ENCODE measurements at places on chromosomes 2 and 18. TPM values are rescaled to one million over a fixed set of nuclear protein-coding genes. Genes with fewer than 3 reads are reported as not detected.

Gene EFEMP1
- 74.2 TPM for polyA plus RNA-seq

Gene G6PC2
- not detected for polyA plus RNA-seq

Gene MPP4
- not detected for polyA plus RNA-seq

Gene LRP1B
- 2.2 TPM for polyA plus RNA-seq

Gene CYTIP
- polyA plus RNA-seq = 0.75 TPM

Gene LONRF2
- 0.57 TPM for polyA plus RNA-seq

Gene CROCC2
- polyA plus RNA-seq = 0.21 TPM

Gene NOL4
- polyA plus RNA-seq = 0.24 TPM

Gene PARD6G
- 7.0 TPM for polyA plus RNA-seq

Gene KCNIP3
- not detected for polyA plus RNA-seq

Gene TWIST2
- polyA plus RNA-seq = 140 TPM

Gene C2orf15
- polyA plus RNA-seq = 0.48 TPM

Gene TBR1
- polyA plus RNA-seq = not detected

Gene IL36G
- polyA plus RNA-seq = not detected

Gene GCA
- polyA plus RNA-seq = 11.4 TPM

Gene EMILIN2
- 25.7 TPM for polyA plus RNA-seq

Gene ZNF519
- 10.7 TPM for polyA plus RNA-seq

Gene SKOR2
- polyA plus RNA-seq = not detected

Gene NEU4
- 5.9 TPM for polyA plus RNA-seq

Gene MOGAT1
- polyA plus RNA-seq = not detected

Gene RBM44
- polyA plus RNA-seq = 0.92 TPM

Gene NT5DC4
- polyA plus RNA-seq = not detected

Gene POMC
- polyA plus RNA-seq = 1.3 TPM

Gene SLC66A2
- polyA plus RNA-seq = 20.8 TPM

Gene FSIP2
- polyA plus RNA-seq = 0.51 TPM

Gene SPDYA
- polyA plus RNA-seq = 0.94 TPM

Gene DSG1
- polyA plus RNA-seq = not detected

Gene PLEK
- 14.0 TPM for polyA plus RNA-seq

Gene FHOD3
- 35.0 TPM for polyA plus RNA-seq

Gene TOGARAM2
- 0.85 TPM for polyA plus RNA-seq

Gene IL18R1
- polyA plus RNA-seq = not detected

Gene OTOS
- polyA plus RNA-seq = not detected

Gene SERPINB4
- 3.0 TPM for polyA plus RNA-seq

Gene REG3G
- not detected for polyA plus RNA-seq

Gene MROH2A
- polyA plus RNA-seq = not detected

Gene ACMSD
- polyA plus RNA-seq = 0.92 TPM

Data from muscle of arm (tissue), 14 donors.